Inflammatory macrophage treated with lipopolysaccharide for 1 hour (primary cell): ENCODE measurements at places on chromosomes 1 and 21.

- DNase-seq, result no peak
Observed at GRCh38 chr1:60888126-60888525, 194.2 kb upstream of the NFIA start.

- DNase-seq, result no peak
Observed at GRCh38 chr1:21961799-21962198, 15.0 kb upstream of the CELA3B start.

- DNase-seq, result no peak
Observed at GRCh38 chr1:104132382-104132973, 382.8 kb downstream of the AMY1C start.

GRCh38 chr1:212970085-212970484, 19.7 kb downstream of the VASH2 start:
- DNase-seq, result no peak

DNA sequence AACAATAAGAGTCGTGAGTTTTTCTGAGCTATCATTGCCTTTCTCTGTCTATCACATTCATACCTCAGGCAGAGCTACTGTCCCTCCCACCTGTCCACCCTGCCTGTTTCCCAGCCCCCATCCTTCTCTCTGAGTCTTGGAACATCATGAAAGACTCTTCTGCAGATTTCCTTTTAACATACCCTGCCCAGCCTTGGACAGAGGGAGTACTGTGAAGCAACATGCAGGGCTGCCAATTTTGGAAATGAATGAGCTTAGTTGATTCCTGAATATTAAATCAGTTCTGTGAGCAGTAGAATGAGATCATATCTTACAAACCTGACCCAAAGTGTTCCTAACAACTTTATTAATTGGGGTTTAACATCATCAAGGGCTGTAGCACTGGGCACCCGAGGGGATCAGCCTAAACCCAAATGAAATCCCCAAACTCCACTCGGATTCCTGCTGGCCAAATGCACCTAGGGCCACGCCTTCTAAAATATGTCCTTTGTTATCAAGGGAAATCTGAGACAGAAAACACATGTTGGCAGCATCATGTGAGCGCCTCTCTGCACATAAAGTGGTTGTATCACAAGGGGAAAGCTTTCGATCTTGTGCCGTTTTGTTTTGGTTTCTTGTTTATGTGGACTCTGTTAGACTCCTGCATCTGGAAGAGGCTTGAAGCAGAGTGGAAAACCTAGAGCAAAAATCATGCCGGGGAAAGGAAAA, 357.6 kb downstream of the KIF26B start:
- peak; percentile 10 for DNase-seq

- DNase-seq, result no peak
Observed at GRCh38 chr1:224647449-224647848, 31.3 kb downstream of the CNIH3 start.

GRCh38 chr21:45438391-45439145, 33.6 kb downstream of the COL18A1 start:
- DNase-seq, result no peak

DNA sequence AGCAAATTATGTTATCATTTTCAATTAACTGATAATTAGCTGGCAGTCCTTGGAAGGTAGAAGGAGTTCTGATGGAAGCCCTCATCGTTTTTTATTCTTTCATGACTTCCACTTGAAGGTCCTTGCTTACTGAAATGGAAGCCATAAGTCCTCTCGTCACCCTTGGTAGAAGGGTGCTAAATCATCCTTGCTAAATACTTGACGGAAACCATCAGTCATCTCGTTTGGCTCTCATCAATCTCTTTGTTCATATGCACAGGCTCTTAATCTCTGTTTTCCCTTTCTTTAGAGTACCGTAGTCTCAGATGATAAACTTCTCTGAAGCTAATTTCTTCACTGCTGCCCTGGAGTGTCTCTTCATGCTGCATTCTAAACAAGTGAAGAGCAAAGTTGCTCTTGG, 34.5 kb downstream of the UCK2 start:
- DNase-seq, result no peak

GRCh38 chr1:28954126-28954726, 39.9 kb downstream of the EPB41 start:
- peak; percentile 36 for DNase-seq

DNA sequence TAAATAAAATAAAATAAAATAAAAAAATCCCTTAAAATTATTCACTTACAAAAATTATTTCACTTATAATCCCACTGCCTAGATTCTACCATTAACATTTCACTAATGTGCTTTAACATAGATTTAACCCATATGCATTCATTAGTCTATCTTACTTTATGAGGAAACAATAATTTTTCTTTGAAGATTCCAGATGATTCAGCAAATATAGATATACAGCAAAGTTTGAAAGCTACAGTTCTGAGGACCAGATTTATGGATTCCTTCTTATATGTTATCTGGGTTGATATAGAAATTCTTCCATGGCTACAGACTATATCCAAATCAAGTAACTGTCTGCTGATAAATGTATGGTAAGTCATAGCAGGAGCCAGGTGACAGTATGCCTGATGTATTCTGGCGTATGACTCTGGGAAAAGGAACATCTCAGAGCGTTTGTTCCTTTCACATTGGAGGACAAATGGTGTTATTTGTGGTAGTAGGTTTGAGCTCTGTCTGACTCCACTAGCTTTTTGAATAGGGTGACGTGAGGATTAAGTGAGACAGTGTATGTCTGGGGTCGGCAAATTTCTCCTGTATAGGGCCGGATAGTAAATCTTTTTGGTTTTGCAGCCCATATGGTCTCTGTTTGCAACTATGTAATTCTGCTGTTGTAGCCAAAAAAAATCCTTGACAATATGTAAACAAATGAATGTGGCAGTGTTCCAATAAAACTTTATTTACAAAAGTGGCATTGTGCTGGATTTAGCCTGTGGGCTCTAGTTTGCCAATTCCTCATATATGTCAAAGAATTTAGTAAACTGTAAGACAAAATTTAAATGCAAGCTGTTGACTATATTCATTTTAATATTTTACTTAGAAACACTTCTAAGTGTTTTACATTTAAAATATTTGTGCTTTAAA, 9.3 kb downstream of the MAP3K21 start:
- no peak for DNase-seq

DNA sequence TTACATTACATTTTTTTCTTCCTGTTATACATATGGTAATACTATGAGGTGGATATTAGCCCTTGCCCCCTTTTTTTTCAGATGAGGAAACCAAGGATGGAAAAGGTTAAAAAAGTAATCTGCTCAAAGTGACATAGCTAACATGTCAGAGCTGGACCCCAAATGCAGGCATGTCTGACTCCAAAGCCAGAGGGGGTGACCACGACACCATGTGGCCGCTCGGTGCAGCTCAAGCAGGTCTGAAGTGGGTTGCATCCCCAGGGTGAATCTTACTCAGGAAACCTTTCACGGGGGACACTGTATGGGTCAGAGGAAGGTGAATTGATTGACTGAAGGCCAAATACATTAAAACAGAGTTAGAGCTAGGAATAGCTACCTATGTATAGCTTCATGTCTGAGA, 34.8 kb downstream of the CD34 start:
- DNase-seq, result no peak

DNA sequence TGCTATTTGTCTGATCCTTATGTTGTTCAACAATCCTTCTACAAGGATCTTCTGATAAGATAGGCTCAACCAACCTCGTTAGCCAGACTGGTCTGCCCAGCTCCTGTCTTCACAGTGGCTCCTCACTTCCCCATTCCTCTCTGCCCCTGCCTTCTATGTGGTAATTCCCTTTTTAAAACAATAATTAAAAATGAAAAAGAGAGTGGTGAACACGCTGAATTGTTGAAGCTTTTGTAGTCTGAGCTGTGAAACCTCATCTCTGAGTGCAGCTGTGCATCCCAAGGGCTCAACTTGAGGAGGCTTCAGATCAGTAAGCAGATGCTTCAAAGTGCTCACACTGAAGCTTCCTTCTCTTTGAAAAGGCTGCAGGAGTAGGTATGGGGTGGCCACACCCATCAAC, 70.7 kb upstream of the JUN start:
- DNase-seq, result peak; percentile 55

GRCh38 chr21:46606427-46606813, 1.5 kb upstream of the S100B start:
- no peak for DNase-seq

- no peak for DNase-seq
Observed at GRCh38 chr1:47378147-47378546, 37.9 kb upstream of the FOXE3 start.

DNA sequence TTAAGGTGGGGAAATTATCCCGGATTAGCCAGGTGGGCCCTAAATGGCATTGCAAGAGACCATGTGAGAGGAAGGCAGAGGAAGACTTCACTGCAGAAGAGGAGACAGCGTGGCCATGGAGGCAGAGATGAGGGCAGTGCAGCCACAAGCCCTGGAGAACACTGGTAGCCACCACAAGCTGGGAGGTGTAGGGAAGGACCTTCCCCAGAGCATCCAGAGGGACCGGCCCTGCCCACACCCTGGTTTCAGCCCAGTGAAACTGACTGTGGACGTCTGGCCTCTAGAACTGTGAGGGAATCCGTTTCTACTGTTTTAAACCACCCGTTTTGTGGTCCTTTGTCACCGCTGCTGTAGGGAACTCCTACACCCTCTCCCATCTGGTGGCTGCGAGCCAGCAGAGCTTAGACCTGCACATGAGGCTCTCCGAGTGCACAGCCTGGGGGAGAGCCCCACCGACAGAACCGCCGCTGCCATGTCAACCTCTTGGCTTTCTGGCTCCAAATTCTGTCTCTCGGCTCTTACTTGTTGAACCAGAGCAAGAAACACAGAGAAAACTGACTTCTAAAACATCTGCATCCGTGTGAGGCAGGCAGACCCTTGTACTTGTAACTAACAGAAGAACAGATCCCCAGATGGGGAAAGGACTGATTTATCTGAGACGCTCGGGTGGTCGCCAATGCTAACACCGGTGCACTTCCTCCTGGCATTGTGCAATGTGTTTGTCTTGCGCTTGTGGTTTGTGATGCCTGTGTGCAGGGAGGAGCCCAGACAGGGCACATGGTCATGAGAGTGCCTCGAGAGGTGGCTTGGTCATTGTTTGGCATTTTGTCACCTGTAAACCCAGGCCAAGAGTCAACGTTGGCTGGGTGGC, 90.8 kb upstream of the TMPRSS2 start:
- peak; percentile 12 for DNase-seq

GRCh38 chr1:156106624-156107488, 7.7 kb upstream of the LMNA start:
- no peak for DNase-seq

DNA sequence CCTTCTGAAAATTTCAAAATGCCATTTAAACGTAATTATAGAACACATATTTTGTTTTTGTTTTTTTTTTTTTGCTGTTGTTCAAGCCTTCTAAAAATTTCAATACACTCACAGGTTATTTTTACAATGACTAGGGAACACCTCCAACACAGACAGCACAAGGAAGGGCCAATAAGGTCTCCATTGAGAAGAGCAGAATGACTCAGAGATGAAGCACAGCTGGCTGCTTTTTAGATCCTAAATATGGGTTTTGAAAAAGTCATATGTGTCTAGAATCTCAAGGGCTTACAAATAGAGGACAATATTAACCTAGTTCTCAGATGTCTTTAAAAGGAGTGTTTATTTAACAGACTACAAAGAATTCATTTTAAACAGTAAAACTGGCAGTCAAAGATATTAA, 104.6 kb downstream of the NEGR1 start:
- DNase-seq, result no peak

- DNase-seq, result no peak
Observed at GRCh38 chr1:46197560-46197963, 672 bp downstream of the POMGNT1 start.

GRCh38 chr1:93591676-93592550, 89.7 kb downstream of the BCAR3 start:
- peak; percentile 75 for DNase-seq

DNA sequence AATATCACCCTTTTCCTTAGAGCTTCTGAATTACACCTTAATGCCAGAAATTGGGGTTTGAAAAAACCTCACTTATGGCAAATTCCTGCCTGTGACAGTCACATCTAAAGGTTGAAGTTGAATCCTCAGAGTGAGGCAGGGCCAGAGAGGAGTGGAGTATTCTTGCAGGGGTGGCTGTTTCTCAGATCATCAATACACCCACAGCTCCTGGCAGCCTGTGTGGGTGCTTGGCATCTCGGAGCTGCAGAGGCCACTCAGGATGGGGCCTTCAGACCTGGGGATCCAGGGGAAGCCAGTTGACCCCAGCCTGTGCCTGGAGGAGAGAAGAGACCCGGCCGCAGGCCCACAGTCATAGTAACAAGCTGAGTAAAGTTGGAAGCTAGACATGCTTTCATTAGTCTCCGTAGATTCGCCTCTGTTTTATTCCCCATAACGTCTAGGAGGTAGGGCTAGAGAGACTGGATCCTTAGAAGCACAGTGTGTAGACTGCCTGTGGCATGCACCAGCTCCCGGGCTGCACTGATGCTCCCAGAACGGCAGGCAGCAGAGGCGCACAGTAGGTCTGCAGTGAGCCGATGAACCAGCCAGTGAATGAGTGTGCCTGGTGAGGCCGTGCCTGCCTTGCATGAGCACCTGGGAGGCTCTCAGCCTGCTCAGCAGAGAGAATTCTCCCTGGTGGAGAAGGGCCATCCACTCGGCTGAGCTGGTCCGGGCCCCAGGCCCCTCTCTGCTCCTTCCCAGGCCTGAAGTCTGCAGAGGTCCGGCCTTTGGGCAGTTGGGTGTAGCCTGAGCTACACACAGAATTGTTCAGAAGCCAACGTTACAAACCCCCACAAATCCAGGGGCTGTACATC, 42.9 kb downstream of the TFF3 start:
- no peak for DNase-seq

DNA sequence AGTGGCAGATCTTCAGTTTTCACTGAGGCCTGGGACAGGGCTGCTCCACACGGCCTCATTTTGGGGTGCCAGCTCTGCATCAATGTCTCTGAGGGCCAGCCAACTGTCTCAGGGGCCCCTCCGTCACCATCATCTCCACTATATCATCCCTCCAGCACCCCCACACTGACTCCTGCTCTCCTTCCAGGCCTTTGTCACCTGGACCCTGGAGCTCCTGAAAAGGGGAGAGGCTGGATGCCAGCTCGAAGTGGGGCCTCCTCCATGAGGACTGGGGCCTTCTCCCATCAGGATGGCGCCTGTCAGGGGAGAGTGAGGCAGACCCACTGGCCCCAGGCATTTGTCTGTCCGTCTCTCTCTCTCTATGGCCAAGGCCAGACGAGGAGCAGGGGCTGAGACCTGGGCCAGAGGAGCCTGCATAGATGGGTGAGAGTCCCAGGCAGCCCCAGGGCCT, 44.7 kb upstream of the LRP8 start:
- DNase-seq, result no peak

DNA sequence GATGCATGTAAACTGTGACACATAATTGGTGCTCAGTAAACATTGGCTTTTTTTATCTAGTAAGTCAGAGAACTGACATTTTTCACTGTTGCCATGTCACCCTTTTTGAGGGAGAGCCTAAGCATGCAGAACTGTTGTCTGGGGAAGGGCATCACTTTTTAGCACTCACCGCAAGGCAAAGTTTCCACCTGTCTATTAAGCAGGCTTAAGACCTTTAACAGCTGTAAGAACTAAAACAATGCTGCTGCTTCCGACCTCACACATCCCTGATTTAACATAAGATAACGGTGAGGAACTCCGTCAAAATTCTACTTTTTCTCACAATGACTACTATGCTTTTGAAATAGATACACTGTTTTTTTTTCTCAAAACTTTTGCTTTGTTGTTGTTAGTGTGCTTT, 554.8 kb downstream of the NUF2 start:
- no peak for DNase-seq
